ENCODE measurements at places on chromosomes 2 and 18.

DNA sequence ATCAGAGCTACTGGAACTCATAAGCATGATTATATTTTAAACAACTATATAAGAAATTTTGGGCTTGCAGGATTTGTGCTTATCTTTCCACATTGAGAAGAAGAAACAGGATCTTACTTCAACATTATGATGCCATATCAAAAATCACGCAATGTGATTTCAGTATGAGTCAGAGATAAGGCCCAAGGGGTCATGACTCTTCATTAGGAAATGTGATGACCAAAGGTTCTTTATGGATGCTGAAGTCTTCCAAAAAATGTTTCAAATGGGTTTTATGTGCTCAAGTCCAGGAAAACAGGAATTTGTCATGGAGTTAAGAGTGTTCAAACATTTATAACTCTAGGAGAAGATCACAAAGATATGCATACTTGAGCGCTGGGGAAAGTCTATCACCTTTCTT lies 7.8 kb upstream of the SERPINB2 start:
- DNase-seq, result no peak

DNA sequence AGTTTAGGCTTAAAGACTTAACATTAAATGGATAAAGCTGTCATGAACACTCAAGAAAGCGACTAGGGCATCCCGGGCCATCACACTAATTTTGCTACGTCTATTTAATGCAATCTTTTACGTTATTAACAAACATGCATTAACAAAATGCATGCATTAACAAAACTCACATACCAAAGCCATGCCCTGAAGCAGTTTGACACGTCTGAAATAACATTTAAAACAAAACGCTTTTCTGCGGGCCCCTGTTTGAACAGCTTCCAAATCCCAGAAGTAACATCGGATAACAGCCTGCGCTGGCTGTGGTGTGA lies 458 bp downstream of the B4GALT6 start:
- no peak for DNase-seq

DNA sequence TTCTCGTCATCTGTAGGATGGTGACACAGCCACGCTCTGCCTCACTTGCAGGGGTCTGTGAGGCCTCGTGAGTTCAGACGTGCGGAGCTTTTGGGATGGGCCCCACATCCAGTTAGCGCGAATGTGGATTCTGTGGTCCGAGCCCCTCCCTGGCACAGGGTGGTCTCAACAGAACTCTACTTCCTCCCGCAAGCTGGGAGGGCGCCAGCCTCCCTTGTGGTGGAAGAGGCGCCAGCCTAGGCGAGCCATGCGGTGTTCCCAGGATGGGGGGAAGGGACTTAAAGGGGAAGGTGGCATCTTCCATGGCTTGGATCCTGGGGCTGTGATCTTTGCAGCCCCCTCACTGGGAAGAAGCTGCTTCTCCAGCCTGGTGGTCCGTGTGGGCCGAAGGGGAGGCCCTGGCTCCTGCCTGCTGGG lies 1.4 kb downstream of the SNORC start:
- no peak for DNase-seq

DNA sequence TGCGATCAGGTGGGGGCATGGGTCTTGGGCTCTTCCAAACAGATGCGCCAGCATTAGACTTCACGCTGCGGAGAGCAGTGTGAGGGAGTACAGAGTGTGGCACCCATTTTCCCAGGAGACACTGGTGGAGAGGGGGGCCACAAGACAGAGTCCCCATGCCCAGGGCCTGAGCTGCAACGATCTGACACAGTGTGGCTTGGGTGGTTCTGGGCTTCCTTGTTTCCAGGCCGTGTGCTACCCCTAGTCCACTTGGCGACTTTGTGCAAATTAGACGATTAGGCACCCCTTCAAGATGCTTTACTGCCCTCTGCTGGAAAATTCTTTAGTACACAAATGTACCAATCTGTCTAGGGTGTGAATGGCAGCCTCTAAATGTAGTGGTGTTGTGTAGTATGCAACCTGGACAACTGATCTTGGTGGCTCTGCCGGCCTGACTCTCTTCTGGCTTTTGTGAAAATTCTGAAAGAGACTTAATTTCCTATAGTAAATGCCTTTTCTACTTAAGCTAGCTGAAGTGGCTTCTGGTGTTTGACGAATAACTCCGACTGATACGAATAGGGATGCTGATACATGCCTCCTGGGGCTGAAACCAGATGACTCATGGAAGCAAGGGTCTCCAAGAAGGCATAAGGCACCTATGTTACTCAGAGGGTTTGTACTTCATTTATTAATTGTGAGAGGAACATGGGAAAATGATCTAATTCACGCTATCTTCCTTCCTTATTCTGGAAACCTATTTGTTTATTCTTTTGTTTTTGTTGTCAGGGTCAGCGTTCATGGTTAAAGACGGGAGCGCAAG lies 92.3 kb upstream of the SMAD2 start:
- no peak for DNase-seq

- no peak for DNase-seq
Observed at GRCh38 chr18:12449051-12449785, 41.5 kb downstream of the PRELID3A start.

DNA sequence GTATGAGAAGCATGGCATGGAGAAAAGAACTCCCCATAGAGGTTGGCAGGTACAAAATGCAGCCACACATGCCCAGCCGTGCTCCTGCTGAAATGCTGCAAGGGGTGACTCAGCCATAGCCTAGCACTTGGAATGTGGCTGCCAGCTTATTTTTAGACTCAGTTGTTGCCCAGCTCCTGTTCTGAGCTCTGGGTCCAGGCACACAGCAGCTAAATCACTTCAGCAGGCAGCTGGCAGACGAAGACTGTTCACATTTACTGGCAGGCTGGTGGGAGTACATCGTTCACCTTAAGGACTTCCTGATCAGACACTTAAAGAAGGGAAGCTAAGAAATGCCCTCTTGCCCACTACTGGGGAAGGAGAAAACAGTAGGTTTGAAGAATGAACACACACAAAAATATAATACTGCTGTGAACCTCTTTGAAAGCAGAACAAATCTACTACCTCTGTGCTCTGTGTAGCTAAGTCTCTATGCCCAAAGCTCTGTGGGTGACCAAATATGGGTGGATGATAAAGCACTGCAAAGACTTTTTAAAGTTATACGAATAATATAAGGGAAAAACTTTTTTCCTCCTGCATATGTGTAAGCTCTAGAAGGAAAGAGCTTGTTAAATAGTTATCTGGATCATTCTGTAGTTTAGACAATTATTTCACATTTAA lies 146.1 kb downstream of the LNPK start:
- DNase-seq, result no peak

DNA sequence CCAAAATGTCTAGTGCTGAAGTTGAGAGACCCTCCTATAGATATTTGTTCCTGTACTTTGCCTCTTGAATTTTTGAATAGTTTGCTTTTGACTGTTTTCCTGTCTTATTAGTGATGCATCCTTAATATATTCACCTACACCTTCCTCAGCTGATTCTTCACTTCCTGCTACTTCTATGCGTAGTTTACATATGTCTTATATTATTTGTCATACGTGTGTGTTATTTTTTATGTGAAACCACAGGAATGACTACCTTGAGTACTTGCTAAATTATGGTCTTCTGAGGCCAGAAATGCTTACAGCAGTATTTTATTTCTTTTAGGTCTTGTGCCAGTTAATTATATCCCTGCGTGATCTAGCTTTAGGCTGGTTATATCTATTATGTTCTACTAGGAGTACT lies 9.9 kb downstream of the UBE2E3 start:
- no peak for DNase-seq

DNA sequence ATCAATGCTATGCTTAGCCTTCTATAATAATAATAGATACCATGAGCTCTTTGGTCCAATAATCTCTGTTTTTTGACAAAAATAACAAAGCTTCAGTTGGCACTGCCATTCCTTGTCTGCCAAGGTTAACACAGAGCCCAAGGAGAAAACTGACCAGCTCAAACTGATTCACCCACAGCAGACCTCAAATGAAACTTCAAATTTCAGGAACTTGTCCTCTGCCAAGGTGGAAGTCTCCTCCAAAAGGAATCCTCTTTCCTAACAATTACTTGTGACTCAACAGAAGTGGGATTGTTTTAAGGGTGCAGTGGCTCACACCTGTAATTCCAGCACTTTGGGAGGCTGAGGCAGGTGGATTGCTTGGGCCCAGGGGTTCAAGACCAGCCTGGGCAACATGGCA lies 12.1 kb downstream of the AAK1 start:
- no peak for DNase-seq

All from GM04503 (cell line).